Stimulated activated CD8-positive, alpha-beta memory T cell treated with anti-CD3 and anti-CD28 coated beads, Interleukin-4, amount 100 ng/mL, for 4 hours (primary cell): ENCODE measurements at places on chromosomes 7 and 10.

GRCh38 chr7:127207230-127207629, 45.5 kb downstream of the GRM8 start:
- DNase-seq, result no peak

- DNase-seq, result no peak
These were observed 2.5 kb downstream of the PGAM2 start for GRCh38 chr7:44062903-44063295.

- DNase-seq, result no peak
These were observed 323.4 kb upstream of the GRM3 start for GRCh38 chr7:86320341-86320740.

DNA sequence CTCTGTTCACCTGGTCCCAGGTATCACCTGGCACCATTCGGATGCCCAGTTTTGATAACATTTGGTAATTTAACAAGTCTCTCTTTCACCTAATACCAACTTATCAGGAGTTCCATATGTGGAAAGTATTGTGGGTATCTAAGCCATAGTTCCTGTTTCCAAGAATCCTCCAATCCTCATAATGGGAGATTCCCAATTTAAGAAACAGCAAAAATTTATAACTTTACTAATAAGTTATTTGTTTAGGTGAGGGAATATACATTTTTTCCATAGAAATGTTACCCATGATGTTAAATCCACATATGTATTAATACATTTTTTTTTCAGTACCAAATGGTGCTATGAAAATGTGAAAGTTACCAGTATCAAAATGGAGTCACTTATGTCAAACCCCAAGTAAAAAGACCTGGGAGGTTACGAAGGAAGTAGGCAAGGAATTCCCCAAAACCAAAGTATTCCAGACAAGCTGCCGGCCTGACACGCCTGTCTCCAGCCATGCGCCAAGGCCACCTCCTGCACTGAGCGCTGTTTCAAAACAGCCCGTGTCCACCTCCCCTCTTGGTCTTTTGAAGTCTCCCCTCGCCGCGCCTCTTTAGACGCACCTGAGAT, 44.8 kb downstream of the PRKCQ start:
- no peak for DNase-seq

DNA sequence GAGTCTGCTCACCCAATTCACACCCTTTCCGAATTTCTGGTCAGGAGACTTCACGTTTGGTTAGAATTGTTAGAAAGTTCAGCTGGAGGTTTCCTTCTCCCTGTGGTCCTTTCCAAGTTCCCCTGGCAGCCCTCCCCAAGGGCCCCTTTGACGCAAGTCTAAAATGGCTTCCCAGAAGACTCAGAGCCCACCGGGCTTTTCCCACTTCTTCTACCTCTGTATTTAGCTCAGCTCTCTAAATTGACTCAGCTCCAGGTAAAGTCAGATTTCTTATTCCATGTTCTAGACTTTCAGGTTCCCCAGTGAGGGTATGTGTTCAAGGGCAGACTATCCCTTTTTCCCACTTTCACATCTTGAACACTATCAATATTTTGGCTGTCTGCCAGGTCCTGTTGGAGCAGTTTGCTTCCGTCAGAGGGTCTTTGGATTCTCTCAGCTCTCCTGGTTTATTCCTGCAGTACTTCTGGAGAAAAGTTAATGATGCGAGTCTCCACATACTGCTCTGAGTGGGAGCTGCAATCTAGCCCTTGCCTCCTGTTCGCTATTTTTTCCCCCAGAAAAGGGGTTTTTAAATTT, 53.1 kb upstream of the ZNF273 start:
- no peak for DNase-seq

GRCh38 chr10:11177926-11178471, 160.3 kb downstream of the CELF2 start:
- no peak for DNase-seq

DNA sequence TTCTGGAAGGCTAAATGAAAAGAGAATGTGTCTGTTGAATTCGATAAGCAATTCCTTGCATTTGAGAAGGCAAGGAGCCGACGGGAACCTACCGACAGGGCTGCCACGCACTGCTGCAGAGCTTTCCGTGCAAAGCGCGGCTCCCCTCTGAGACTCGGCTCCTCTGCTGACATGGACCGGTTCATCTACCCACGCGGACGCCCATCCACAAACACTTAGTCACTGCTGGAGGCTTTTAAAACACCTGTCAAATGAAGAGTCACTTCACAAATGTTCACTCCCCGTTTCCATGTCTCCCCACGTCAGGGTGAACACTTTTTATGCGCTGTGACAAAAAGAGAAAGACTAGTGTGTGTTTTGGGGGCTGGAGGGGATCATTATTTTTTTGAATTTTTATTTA, 32.0 kb downstream of the AMZ1 start:
- DNase-seq, result no peak

GRCh38 chr7:94893661-94894060, 13.7 kb upstream of the PPP1R9A start:
- no peak for DNase-seq

- no peak for DNase-seq
These were observed 34.7 kb downstream of the SVIL start for GRCh38 chr10:29600067-29600466.

GRCh38 chr7:129875745-129876411, 76.9 kb downstream of the UBE2H start:
- DNase-seq, result no peak

DNA sequence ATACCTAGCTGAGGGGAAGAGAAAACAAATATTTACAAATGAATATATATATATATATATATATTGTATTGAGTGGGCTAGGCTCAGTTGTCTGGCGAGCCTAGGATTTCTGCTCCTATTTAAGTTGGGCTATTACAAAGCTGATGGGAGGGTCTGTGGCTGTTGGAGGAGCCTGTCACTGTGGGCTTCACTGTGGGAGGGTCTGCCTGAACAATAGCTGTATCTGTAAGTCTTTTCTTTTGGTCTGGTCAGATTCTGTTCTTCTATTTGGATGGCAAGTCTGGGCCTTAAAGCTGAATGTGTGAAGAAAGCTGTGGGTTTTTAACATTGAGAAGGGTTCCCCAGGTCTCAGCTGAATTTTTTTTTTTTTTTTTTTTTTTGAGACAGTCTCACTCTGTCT, 220.6 kb upstream of the LYZL1 start:
- no peak for DNase-seq

DNA sequence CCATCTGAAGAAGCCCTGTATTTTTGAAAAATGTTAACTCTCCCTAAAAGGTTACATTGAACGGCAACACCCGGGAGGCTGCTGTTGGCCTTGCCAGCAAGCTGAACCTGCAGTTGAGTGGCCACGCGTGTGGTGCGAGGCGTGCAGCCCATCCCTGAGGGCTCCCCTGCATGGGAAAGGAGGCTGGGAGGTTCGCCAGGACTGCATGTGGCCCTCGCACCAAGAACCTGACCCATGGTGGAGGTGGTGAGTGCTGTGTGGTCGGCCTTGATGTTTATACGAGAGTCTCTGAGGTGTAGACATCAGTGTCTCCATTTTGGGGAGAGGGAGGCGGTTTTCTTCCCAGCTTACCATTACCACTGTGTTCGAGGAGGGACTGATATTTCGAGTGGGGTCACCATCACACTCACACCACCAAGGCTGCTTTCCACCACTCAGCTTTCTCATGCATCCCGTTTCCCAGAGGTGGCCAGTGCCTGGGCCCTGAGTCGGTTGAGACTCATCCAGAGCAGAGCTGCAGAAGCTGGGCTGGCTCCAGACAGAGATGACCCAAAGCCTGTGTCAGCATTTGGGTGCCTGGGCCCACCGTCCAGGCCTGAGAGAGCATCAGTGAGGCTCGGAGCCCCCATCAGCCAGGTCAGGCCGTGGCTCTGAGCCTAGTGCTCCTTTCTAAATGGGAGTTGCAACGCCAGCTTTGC, 222.6 kb downstream of the EBF3 start:
- no peak for DNase-seq

DNA sequence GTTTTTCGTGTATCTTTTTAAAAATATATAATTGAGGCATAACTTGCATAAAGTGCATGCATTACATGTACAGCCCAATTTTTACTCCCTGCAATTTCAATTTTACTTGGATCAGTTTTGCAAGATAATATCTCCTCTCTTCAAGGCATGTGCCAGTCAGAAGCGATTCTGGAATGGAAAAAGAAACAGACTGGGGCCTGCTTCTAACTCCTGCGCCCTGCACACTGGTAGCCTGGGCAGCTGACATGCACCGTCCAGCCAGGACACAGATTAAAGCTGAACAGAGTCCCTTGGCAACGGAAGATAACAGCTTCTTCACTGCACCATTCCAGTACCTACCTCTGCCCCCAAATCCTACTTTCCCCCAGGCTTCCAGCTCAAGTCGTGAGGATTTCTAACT, 182.1 kb downstream of the FAM107B start:
- no peak for DNase-seq

DNA sequence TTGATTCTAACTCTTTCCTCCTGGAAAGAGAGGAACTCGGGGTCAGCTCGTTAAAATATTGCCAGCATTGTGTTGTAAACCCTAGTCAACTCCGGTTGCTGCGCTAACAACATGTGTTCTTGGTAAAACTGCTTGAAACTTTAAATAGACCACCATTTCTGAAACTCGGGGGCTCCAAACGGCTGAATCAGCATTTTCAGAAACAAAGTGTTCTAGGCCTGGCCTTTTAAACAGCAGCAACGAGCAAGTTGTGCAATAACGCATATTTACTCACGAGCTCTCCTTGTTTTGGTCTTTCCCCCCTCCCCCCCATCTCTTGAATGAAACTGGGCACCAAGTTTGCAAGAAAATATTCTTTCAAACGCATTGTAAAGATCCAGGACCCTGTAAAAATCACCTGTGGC, 9.2 kb upstream of the GRB10 start:
- DNase-seq, result no peak

GRCh38 chr10:129846991-129847391, 117.1 kb downstream of the EBF3 start:
- no peak for DNase-seq

- no peak for DNase-seq
These were observed 22.0 kb downstream of the ADGRA1 start for GRCh38 chr10:133109711-133110110.

DNA sequence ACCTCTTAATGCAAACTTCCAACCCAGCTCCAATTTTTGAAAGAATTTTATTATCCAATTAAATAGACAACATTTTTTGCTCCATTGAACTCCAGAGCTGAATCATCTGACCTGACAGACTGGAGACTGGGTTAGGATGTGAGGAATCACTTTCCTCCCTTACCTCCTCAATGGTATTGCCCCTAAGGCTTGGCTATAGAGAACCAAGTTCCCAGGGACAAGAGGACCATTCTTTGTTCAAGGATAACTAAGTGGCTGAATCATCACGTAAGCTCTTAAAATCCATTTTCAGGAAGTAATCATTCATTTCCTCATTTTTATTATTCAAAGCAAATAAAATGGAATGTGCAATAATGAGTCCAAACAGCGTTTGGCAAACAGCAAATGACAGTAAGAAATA, 335.1 kb downstream of the GATA3 start:
- no peak for DNase-seq

DNA sequence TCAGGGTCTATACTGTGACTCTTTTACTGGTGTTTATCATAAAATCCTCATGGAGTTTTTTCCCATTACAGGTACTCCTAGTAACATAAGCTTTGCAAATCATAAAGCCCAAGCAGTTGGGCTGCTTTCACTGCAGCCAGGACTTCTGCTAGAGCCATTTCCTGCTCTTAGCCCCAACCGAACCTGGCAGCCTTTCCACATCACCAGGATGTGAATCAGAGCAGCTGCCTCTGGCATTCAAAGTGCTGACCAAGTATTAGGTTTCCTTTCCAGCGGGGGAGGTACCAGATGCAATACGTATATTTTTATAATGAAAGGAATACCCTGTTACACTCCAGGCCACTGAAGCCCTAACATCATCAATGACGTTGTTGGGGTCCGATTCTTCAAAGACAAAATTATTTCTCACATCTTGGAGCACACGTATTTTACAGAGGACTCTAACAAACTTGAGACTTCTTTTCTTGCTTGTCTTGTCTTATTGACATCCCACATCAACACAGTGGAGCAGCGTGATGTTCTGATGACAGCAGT, 3.6 kb upstream of the HTR5A start:
- no peak for DNase-seq

GRCh38 chr7:92614660-92615174, 24.5 kb upstream of the FAM133B start:
- DNase-seq, result no peak

DNA sequence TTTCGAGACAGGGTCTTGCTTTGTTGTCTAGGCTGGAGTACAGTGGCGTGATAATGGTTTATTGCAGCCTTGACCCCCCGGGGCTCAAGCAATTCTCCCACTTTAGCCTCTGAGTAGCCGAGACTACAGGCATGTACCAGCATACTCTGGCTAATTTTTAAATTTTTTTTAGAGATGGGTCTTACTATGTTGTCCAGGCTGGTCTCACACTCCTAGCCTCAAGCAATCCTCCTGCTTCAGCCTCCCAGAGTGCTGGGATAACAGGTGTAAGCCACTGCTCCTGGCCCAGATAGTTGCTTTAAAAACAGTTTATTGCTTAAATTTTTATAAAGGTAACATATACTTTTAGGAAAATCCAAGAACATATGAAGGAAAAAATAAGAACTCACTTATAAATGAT, 26.3 kb downstream of the NEURL1 start:
- DNase-seq, result no peak

- no peak for DNase-seq
These were observed 243.5 kb upstream of the ZNF32 start for GRCh38 chr10:43892062-43892770.

DNA sequence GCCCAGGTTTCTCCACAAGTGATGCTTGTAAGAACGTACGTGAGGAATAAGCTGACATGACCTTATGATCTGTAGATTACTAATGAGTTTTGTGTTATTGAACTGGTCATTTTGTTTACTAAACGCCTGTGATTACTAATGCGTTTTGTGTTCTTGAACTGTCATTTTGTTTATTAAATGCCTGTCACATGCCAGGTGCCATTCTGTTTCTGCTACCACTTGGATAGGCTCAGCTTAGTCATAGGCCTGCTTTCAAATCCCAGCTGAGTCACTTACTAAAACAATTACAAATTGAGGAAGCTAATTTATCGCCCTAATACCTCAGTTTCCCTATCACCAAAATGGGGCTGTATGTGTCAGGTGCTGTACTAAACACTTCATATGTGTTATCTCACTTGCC, 4.7 kb upstream of the HGF start:
- DNase-seq, result no peak

- DNase-seq, result no peak
These were observed 102.0 kb upstream of the TBX20 start for GRCh38 chr7:35355911-35356310.

DNA sequence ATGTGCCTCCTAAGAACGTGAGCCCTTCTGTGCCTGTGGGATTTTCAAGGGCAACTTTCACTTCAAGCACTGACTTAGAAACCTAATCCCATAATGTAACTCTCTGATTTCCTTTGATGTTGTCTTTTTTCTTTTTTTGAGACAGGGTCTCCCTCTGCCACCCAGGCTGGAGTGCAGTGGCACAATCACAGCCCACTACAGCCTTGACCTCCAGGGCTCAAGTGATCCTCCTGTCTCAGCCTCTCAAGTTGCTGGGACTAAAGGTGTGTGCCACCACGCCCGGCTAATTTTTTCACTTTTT, 64.4 kb upstream of the GSDME start:
- no peak for DNase-seq
